ENCODE measurements at places on chromosomes 3 and 15.

- no peak for DNase-seq
These were observed 9.5 kb downstream of the PDE8A start for GRCh38 chr15:84991014-84991712.

DNA sequence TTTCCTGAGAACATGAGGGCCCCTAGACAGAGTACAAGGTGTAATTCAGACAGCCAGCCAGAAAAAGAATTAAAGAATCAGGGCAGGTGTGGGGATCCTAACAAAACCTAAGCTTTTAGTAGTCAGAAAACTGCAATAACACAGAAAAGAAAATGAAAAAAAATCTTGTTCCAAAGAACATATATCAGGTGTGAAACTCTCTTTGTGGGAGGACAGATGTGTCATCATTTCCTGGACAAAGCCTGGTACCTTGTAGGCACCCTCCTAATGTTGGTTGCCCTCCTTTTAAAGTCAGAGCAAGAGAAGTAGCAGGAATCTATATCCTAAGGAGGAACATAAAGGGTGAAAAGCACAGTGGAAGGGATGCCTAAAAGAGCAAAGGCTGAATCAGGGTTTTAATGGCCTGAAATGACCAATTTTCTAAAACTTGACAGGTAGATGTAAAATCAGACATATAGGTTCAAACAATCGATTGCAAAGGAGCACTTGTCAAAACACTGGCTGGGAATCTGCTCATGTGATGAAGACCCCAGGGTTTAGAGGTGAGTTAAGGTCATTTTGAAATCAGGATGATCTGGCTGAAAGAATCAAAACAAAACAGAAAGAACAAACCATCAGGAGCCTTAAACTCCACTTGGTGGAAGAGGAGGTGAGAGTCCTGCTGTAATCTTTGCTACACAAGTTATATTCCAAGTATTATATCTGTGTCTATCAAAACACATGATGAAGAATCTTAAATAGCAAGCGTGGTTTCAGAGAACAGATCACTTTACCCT lies 54.9 kb downstream of the TGFBR2 start:
- no peak for DNase-seq

- no peak for DNase-seq
These were observed 233.3 kb upstream of the SLCO3A1 start for GRCh38 chr15:91620229-91620628.

GRCh38 chr3:63390710-63391230 lies 112.7 kb downstream of the SYNPR start:
- DNase-seq = no peak

DNA sequence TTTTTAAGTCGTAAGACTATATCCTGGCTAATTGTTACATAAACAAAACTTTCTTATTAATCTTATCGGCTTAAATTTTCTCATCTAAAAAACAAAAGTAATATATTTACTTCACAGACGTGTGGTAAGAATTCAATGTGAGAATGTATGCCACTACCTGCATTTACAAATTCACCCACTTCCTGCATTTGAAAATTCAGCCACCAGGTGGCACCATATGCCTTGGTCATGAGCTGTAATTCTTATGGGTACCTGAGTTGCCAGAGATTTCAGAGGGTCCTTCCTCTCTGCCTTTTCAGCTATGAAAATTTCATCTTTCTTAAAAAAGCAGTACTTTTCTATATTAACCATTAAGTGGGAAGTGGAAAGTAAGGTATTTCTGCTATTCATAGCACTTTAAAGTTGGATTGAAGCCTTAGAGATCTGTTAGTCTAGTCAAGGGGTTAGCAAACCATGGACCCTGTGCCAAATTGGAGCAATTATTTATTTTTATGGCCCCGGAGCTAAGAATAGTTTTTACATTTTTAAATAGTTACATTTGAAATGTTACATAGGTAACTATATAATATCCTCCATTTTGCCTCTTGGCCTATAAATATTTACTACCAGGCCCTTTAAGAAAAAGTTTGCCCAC lies 127.8 kb downstream of the HCN4 start:
- DNase-seq = peak; percentile 62

- DNase-seq = no peak
These were observed 7.3 kb downstream of the FYCO1 start for GRCh38 chr3:45988362-45988761.

DNA sequence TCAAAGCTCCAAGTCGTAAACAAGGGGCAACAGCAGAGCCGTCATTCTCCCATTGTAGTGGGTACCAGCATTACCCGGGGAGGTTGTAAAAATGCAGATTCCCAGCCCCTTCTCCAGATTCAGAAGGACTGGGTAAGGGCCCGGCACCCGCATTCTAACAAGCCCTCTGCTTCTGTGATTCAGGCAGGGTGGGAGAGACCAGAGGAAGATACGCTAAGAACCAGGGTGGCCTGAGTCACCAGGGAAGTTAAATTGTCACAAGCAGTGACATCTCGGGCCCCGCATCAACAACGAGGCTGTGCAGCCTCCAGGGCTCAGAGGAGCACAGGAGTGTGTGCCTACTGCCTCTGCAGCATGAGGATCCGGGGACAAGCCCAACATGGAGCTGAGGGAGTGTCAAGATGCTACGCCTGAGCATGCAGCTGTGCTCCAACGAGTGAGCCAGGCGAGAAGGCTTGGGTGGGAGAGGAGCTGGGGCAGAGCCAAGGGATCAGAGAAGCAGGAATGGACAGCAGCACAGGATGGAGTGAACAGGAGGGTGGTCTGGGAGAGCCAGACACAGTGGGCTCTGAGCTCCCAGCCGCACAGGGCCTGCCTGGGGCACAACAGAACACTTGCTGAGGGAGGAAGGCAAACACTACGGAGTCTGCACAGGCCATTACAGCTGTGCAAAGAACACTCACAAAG lies 68.5 kb downstream of the CPN2 start:
- no peak for DNase-seq

DNA sequence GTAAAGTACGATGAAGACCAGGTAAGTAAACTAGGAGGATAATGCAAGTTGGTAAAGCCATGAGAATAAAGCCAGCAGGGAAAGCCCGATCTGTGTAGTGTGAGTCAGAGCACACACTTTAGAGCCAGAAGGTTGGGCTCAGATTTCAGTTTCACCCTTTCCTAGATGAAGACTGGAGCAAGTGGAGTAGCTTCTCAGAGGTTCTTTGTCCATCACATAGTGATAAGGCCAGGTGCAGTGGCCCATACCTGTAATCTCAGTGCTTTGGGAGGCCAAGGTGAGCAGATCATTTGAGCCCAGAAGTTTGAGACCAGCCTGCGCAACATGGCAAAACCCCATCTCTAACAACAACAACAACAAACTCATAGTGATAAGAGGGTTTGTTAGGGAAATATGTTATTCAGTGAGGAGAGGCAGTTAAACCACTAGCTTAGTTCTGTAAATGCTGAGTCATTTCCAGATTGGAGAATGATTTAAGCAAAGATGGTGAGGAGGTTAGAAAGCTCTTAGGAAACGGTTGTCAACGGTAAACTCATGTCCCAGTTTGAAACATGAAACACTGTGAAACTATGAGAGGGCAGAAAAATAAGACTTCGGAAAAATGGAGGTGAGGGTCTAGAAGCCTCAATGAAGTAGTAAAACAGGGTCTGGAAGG lies 39.0 kb downstream of the IL12A start:
- DNase-seq = no peak

DNA sequence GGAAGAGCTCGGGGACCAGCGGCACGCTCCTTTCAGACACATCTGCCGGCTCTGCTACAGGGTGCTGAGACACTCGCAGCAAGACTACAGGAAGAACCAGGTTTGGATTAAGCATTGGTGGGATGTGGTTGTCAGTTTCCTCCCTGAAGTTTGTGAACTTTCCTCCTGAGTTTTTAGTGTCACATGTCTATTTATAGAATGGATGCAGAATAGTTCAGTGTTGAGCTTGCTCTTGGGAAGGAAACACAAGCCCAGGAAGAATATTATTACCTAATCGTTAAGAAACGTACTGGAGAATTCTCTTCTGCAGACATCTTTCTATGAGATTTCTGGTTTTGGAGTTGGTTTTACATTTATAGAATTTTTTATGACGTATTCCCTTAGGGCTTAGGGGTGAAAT lies 172.0 kb downstream of the ITPR1 start:
- DNase-seq = no peak

DNA sequence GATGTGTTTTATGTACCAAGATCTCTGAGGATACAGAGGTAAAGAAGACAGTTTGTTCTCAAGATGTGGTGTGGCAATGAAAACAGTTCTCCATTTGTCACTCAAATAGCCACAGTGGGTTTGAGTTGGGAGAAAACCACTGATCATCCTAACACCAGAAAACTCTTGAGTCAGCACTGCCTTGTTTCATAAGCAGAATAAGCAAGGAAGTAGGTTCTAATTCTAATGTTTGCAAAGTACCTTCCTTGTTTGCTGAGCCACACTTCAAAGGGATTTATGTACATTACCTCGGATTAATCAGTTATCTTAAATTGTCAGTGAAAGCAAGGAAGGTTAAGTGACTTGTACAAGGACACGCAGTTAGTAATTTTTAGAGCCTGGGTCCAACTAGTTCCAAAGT lies 107.8 kb upstream of the BOC start:
- no peak for DNase-seq

DNA sequence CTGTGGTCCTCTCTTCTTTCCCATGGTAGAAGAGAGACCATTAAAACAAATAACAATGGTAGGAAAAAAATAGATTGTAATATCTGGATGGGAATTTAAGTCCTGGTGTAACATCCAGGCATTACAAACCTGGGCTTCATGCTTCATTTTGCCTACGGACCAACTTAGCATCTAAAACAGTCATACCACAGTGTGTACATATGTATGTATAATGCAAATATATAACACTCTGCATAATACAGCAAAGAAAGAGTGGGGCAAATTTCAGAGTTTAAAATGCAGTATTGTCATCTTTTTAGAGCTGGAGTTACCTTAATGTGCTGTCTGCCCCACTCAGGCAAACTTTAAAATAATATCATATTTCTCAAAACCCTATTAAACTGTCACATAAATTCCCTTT lies 298.2 kb downstream of the AGBL1 start:
- no peak for DNase-seq

GRCh38 chr3:30012941-30013543 lies 593.4 kb upstream of the TGFBR2 start:
- DNase-seq = peak; percentile 38

- no peak for DNase-seq
These were observed 41.9 kb upstream of the ABHD10 start for GRCh38 chr3:111936967-111937366.

DNA sequence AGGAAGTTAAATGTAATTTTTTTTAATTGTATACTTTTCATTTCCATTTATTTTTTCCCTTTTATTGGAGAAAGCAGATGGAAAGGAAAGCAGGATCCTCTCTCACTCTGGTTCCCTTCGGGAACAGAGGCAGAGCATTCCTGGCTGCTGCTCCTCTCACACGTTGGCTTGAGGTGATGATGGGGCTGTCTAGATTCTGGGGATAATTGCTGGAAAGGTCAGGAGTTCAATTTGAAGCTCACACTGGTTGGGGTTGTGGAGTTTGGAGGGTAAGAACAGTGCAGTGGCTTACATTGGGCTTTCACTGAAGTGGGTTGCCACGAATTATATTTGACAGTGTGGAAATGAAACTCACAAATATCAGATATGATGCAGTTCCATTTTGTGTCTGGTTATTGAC lies 57.6 kb downstream of the RARB start:
- DNase-seq = no peak

DNA sequence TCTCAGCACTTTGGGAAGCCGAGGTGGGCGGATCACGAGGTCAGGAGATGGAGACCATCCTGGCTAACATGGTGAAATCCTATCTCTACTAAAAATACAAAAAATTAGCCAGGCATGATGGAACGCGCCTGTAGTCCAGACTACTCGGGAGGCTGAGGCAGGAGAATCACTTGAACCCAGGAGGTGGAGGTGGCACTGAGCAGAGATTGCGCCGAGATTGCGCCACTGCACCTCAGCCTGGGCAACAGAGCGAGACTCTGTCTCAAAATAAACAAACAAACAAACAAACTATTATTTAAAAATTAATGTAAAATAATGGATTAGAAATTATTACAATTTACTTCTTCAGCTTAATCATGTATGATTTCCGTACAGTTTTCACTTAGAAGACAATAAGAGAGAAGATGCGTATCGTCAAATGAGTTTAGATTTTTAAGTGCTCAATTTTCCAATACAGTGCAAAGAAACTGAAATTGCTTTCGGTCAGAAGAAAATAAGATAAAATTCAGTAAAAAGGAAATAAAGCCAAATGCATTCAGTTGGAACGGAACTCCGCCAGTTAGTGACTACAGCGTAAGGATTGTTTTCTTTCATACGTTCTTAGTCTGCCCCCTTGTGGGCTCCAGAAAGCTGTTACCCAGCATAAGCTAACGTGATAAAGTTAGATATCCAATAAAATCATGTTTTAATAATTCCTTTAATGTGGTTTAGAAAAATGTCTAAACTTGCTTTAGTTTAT lies 24.8 kb downstream of the AADAC start:
- peak; percentile 48 for DNase-seq

DNA sequence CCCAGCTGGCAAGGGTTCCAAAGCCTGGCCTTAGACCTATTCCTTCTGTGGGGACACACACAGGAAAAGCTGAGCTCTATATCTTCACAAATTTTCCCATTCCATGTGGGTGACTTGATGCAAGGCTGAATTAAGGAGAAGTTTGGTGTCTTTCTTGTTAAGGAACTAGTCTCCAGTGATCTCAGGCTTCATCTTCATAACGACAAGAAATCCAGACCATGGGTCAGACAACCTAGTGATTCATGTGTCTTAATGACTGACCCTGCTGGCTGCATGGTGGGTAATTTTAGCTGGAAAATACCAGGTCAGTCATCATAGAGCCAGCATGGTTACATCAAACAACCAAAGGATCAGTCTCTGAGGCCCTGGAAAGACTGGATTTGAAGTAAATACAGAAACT lies 112.7 kb upstream of the SLC4A7 start:
- DNase-seq = no peak

DNA sequence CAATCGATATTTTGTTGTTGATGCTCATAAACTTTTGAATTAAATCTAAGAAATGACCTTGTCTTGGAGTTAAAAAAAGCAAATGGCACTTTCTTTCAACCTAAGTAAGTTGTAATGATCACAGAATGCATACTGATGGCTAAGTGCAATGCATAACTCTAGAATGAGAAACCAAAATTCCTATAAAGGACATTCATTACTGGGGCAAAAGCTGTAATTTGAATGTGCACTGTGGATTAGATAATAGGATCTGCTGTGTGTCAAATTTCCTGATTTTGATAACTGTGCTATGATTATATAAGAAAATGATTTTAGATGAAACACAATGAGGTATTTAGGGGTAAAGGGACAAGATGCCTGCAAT lies 14.3 kb downstream of the SIAH2 start:
- no peak for DNase-seq

DNA sequence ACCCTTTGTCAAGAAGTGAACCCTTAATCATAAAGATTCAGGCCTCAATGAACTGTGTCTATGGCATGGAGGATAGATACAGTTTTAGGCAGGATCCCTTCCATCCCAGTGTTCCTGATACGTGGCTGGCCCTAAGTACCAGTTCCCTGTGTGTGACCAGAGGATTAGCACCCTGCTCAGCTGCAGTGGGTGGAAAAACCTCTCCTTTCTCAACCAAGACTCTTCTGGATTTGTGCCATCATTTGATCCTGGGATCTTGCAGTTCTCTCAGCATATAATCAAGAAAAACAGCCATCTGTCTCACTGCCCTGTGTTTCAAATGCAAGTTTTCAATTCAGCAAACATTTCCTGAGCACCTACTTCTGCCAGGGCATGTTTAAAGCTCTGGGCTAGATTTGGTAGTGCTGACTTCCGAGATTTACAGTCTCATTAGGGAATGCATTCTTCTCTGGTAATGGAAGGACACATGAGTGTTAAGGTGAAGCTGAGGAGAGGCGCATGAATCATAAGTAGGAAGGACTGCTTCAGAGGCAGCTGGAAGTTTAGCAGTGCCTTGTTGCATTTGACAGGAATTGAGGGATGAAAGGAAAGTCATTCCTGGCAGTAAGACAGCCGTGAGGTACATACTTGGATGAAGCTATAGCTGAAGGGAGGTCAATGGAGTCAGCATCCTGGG lies 388.3 kb downstream of the MFSD1 start:
- DNase-seq = no peak

All from K562 (cell line).